Effector memory CD4-positive, alpha-beta T cell (primary cell): ENCODE measurements at places on chromosomes 3 and 15.

DNA sequence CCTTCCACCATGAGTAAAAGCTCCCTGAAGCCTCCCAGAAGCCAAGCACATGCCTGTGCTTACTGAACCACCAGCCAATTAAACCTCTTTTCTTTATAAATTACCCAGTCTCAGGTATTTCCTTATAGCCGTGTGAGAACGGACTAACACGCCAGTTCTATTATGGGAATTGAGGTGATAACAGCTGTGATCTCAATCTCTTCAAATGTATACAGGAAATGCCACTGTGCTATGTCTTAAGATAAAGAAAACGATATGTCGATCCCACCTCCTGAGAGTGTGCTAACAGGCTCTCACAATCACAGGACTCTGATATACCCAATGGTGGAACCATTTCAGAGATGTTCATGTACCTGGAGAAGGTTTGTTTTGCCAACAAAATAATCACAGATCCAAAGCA lies 26.2 kb downstream of the CHSY1 start:
- no peak overlapping the region for H3K27ac ChIP-seq
- no peaks in the 10 kb centered on the region for H3K4me1 ChIP-seq
- no peak overlapping the region for H3K4me3 ChIP-seq
- H3K27me3 ChIP-seq = no peaks in the 10 kb centered on the region
- DNase-seq = no peak
- H3K36me3 ChIP-seq = no peaks in the 10 kb centered on the region

GRCh38 chr3:155554777-155555451 lies 190.0 kb downstream of the PLCH1 start:
- no peaks in the 10 kb centered on the region for H3K36me3 ChIP-seq
- no peak for DNase-seq
- no peaks in the 10 kb centered on the region for H3K4me1 ChIP-seq
- H3K4me3 ChIP-seq = no peak overlapping the region

- H3K27me3 ChIP-seq = no peaks in the 10 kb centered on the region
- no peaks in the 10 kb centered on the region for H3K36me3 ChIP-seq
- peak within 1 kb of the TSS; percentile 45 for H3K27ac ChIP-seq
- H3K4me3 ChIP-seq = no peak within 1 kb of the TSS
Observed at GRCh38 chr3:151278230-151278629, at the start of gene P2RY14. Gene P2RY14, minus strand, starts transcription at chr3:151278542. Its CDS starts 64,226 bp downstream, at chr3:151214316.

DNA sequence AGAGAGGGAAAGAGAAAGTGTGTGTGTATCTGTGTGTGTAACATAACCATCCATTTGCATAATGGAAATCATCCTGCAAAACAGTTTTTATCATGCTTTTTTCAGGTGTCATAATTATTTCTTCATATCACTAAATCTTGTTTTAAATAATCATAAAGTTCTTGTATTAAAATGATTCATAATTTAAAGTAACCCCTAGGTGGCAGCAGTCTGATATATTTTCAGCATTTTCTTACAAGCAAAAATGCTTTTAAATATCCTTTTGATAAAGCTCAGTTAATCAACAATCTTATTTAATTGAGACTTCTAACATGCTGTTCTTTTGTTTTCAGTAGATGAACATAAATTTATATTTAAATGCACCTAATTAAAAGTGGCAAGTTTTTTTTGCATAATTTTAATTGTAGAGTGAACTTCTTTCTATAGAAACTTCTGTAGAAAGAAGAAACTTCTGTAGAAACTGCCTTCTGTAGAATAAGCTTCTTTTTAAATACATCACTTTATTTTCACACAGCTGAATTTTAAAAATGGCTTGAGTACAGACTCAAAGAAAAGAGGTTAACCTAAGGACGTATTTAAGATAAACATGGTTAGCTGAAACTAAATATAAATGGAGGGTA lies 72.5 kb downstream of the OPA1 start:
- no peak for DNase-seq
- no peak overlapping the region for H3K27ac ChIP-seq
- no peaks in the 10 kb centered on the region for H3K27me3 ChIP-seq

DNA sequence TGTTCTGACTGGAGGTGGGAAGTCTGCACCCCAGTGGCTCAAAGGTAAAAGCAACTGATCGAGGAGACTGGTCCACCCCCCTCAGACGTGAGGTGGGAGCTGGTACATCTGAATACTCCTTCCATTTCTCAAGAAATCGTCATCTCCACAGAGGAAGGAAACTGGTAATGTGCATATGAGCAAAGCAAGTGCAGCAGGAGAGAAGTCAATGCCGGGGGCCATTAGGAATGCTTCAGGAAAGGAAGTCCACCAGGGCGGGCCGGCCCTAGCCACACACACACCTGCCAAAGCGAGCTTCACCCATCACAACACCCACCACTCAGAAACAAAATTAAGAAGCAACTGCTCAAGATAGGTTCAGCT lies 8.5 kb downstream of the TBC1D2B start:
- H3K4me3 ChIP-seq = peak overlapping the region; percentile 39
- no peaks in the 10 kb centered on the region for H3K27me3 ChIP-seq
- no peaks in the 10 kb centered on the region for H3K36me3 ChIP-seq

DNA sequence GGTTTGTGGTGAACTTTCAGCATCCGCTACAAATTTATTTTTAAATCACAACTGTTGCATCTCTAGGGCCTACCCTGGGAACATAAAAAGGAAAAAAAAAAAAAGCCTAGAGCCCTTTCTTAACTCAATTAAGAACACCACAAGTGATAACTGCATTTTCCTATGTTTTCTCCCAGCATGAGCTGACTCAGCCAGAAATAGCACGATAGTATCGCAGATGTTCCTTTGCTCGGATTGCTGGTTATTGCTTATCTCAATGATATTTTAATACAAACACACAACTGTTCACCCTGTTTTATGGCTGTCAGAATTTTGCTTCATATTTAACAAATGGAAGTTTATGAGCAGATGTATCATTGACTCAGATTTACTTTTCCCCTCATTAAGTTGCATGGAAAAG lies 251.8 kb upstream of the SUCLG2 start:
- no peak for DNase-seq
- no peaks in the 10 kb centered on the region for H3K36me3 ChIP-seq
- H3K27ac ChIP-seq = no peak overlapping the region
- H3K4me3 ChIP-seq = no peak overlapping the region
- no peaks in the 10 kb centered on the region for H3K4me1 ChIP-seq

GRCh38 chr15:76327191-76328105 lies 9.1 kb upstream of the ISL2 start:
- no peaks in the 10 kb centered on the region for H3K4me1 ChIP-seq
- no peak for DNase-seq
- no peaks in the 10 kb centered on the region for H3K36me3 ChIP-seq
- no peak overlapping the region for H3K27ac ChIP-seq
- H3K27me3 ChIP-seq = peaks cover 11% of the 10 kb centered on the region
- no peak overlapping the region for H3K4me3 ChIP-seq
